ENCODE measurements at places on chromosomes 3 and 15.
A peak's percentile ranks its signal among the peaks of the same experiment; 100 is the strongest.

DNA sequence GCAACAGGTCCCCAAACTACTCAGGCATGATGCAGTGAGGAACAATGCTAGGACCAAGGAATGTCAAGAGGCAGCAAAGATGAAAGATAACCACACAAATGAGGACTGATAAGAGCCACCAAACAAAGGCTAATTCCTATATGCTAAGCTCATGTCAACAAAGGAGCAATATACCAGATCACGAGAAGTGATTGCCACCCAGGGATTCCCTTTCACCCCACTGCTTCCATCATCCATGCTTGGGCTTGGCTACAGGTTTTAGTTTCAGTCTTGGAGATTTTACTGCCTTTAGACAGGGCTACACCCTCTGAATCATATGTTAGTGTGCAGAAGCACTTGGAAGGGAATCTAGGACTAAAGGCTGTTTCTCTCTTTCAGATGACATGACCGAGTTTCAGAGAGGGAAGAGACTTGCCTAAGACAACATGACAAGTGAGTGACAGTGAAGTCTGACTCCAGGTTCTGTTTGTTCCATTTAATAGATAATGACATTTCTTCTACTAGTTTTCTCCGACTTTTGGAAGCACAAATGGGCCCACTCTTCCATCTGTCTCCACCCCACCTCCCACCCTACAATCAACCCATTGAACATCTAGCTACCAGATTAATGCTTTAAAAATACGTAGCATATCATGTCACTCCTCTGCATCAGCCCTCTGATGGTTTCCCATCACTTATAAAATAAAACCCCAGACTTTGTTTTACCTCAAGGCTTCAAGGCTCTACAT is 173.5 kb upstream of the LRRN1 start:
- DNase-seq: no peak

- DNase-seq: no peak
Observed at GRCh38 chr3:144362126-144362525, 390.5 kb downstream of the DIPK2A start.

DNA sequence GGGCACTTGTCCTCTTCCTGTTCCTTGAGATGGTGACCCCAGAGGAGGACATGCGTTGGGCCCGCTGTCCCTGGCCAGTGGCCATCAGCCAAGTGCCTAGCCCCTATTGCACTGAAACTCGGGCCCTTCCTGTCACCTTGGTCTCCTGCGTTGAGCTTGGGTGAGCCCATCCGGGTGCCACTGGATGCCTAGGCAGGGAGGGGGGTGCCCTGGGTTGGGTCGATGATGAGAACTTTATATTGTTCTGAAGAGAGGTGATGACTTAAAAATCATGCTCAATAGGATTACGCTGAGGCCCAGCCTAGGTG is 221.8 kb downstream of the SNRPN start:
- peak; percentile 2 for DNase-seq

GRCh38 chr3:27661797-27662196 is 60.3 kb downstream of the EOMES start:
- no peak for DNase-seq

- DNase-seq: no peak
Observed at GRCh38 chr3:137008976-137009375, 51.2 kb downstream of the IL20RB start.

GRCh38 chr15:29942143-29942542 is 119.9 kb upstream of the TJP1 start:
- no peak for DNase-seq

- peak; percentile 73 for DNase-seq
Observed at GRCh38 chr3:45659661-45660566, 29.3 kb upstream of the SACM1L start.

DNA sequence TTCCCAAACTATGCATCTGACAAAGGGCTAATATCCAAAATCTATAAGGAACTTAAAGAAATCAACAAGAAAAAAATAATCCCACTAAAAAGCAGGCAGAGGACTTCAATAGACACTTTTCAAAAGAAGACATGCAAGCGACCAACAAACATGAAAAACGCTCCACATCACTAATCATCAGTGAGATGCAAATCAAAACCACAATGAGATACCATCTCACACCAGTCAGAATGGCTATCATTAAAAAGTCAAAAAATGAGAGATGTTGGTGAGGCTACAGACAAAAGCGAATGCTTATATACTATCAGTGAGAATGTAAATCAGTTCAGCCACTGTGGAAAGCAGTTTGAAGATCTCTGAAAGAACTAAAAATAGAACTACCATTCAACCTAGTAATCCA is 20.2 kb downstream of the CFAP44 start:
- no peak for DNase-seq

GRCh38 chr3:156812521-156813335 is 13.4 kb upstream of the LEKR1 start:
- no peak for DNase-seq

DNA sequence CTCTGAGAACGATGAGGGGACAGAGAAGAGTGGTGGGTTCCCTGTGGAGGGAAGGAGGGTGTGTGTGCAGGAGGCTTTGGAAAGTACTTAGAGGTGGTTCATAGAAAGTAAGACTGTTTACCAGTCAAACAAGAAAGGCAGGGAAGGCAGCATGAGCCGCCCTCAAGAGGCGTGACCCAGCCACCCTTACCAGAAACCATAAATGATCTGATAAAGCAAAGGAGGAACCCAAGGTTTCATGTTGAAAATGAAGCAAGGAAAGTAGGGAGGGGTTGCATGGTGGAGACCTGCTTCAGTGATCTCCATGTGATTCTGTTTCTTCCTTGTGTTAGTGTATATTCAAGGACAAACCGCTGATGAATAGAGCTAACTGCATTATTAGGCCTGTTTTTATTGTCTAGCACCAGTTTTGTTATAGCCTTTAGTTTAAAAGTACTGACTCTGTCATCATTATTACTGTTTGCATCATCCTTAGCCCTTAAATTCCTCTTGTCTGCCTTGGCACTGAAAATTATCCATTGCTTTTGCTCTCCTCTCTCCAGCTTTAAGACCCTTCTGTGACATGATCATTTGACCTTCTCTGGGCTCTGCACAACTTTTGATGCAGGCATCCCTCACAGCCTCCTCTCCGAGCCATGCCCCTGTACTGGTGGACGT is 96.1 kb downstream of the STAC start:
- DNase-seq: no peak

DNA sequence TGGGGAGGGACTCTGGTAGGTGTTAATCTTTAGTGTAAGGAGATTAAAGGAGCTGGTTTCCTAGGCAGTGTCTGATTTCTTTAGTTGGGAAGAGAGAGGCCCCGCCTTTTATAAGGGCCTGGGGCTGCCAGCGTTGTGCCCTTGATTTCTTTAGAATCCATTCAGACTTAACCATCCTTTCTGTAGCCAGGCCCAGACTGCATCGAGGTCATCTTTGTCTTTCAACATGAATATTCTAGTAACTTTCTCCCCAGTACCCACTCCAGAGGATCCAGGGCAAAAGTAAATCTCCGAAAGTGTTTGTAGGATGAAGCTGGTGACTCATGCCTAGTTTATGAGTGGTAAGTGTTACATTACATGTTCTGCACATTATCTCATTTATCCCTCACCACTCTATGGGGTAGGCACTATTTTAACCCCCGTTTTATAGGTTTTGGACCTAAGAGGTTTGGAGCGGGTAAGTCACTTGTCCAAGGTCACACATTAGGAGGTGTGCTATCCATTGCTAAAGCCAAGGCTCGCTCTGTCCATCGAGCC is 11.8 kb upstream of the USP3 start:
- no peak for DNase-seq

GRCh38 chr3:186421946-186422345 is 59.9 kb upstream of the DGKG start:
- no peak for DNase-seq

DNA sequence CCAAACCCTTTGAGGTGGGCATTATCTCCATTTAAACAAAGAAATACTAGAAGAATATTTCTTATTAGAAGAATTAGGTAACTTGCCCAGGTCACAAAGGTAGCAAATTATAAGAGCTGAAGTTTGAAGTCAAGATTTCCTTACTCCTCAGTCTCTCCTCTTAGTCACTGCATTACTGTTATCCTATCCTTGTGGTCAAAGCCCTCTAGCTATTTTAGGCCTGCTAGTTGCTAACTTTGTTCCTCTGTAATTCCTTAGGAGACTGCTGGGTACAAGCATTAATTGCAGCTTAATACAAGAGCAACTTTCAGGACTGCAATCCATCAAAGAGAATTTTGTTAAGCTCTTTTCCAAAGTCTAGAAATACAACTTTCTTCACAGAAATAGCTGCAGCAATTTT is 528.2 kb downstream of the ZIC1 start:
- DNase-seq: no peak

DNA sequence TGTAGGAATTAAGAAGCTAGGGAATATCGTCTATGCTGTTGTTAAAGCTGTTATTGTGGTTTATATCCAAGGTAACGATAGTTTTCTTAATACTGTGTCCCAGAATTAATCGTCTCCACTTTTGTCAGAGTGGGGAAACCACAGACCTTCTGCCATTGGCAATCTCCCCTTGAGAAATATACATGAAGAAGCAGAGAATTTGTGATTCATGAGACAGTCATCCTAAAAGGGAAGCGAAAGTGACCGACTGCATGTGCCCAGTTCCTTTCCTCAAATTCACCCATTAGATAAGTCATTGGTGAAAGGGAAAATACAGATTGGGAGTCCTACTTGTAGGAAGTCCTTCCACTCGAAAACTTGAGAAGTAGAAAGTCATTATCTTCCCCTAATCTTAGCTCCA is 26.6 kb downstream of the DIPK2A start:
- no peak for DNase-seq

GRCh38 chr15:51738553-51738952 is 1.1 kb upstream of the LYSMD2 start:
- no peak for DNase-seq

DNA sequence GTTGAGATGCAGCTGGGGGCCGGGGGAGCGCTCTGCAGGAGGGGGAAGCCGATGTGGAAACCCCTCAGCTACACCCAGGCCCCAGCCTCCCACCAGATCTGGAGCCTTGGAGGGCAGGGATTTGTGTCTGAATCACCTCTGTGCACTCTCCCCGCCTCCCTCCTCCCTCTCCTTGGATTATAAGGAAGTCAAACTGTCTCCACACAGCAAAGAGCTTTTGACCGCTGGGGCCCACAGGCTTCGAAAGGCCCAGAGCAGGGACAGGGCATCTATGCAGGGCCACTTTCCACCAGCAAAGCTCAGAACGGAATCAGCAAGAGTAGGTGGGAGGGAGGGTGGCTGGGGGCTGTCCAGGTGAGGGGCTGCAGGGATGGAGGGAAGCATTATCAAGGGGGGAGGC is 68.9 kb downstream of the IQSEC1 start:
- DNase-seq: no peak

DNA sequence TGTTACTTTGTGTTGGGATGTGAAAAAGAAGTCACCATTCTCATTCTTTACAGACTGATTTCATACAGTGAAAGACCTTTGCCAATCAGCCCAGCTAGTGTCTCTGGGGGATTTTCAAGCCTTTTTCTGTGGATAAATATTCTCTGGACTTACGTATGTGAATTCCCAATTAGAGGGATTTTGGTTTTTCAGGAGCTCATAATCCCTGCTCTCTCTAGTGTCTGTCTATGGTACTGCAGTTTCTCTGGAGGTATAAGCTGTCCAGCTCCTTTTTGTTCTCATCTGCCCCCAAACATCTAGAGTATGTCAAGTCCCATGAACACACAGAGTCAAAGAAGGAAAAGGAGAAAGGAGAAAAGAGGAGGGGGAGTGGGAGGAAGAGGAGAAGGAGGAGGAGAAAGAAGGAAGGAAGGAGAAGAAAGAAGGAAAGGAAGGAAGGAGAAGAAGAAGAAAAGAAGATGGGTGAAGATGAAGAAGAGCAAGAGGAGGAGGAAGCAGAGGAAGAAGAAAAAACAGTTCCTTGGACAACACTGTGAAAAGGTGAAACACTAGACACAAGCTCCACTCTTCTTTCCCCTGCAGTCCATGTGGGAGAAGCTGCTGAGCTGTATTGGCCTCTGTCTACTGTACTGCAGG is 218.6 kb downstream of the GREM1 start:
- DNase-seq: no peak
